ENCODE measurements at places on chromosomes 2 and 18.

DNA sequence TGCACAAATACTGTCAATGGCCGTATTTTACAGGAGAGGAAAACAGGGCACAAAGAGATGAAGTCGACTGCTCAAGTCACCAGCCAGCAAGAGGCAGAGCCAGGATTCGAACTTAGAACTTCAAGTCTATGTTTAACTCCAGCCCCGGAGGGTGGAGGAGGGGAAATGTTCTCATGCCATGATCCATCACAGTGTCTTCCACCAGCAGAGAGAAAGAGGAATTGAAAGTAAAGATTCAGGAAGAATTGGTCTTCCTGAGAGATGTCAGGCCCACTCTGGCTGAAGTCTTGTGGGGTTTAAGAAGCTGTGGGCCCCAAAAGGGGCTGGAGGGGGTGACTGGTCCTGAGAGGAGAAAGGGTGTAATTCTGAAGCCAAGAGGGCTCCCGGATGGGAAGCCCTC lies 260.0 kb downstream of the TNS1 start:
- DNase-seq, result no peak

DNA sequence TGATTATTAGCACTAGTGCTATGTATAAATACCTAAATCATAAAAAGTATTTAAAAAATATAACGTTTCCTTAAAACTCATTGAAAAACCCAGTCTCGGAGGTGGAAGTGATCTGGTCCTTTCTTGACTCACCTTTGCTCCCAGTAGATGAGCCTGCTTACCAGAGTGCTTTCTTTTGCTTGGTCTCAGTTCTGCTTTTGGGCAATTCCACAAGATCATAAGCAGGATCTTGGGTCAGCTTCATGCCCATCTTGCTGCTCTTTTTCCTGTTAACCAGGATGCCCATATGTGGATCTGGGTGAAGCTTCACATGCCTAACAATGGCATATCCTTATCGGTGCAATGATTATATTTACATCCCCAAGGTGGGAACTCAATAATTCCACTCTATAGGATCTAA lies 332.1 kb upstream of the FAM98A start:
- no peak for DNase-seq

DNA sequence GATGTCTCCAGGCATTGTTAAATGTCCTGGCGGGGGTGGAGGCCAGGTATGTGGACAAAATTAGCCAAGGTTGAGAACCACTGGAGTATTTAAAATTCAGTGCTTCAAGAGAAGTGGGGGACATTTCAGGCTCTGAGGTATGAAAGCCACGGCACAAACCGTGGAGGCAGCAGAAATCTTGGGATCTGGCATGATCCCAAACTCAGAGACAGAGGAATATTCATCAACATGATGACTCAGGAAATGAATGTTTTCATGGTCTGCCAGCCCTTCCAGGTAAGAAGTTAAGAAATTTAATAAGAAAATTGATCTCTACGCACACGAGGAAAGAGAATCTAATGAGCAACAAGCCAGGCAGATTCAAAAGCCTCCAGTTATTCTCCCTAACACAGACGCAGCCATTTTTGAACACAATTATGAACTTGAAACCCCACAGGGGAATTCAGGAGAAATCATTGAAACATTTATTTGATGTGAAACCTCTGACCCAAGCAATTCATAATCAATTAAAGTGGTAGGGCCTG lies 11.3 kb upstream of the GRP start:
- DNase-seq, result no peak

DNA sequence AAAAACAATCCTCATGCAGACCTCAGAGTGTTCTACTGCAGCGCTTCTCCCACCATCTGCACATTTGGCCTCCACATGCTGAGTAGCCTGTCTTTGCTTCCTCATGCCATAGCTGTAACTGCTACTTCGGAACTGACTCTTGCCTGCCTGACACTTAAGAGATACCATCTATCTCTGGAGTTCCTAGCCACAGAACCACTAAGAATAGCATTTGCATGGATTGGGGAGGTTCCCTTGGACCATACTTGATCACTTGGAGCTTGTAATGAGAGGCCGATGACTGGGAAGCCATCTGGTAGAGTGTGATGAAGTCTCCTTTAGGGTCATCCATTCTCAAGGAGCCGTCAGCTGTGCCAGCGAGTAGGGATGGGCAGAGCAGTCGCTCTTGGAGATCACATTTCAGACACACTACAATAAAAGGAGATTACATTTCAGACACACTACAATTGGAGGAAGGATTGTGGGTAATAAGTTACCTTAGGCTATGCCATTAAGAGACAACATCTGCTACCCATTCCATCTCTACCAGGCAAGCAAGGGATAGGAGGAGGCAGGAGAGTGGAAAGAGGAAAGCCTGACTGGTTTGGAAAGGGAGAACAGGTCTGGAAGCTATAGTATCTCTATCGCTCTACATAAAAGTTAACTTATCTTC lies 21.8 kb downstream of the DOK1 start:
- DNase-seq, result no peak

- DNase-seq, result no peak
These were observed 11.3 kb upstream of the KCNS3 start for GRCh38 chr2:17867133-17867532.
